ENCODE measurements at places on chromosomes 5 and 9. TPM values are rescaled to one million over a fixed set of nuclear protein-coding genes. Genes with fewer than 3 reads are reported as not detected.

Gene TAL2
- total RNA-seq: not detected

Gene DMRT3
- total RNA-seq: not detected

Gene TNC
- total RNA-seq: 254 TPM

Gene FAM151B
- 0.48 TPM for total RNA-seq

Gene PCDHB4
- total RNA-seq: not detected

Gene SPATA9
- total RNA-seq: not detected

Gene DMGDH
- total RNA-seq: 2.7 TPM

Gene COL15A1
- total RNA-seq: not detected

Gene FUT7
- total RNA-seq: not detected

Gene TRPM3
- not detected for total RNA-seq

Gene SLC46A2
- not detected for total RNA-seq

Gene GRXCR2
- total RNA-seq: not detected

Gene FBP1
- total RNA-seq: not detected

Gene ENTREP1
- total RNA-seq: 0.64 TPM

Gene PPP2R2B
- total RNA-seq: 0.64 TPM

Gene NAA35
- 28.0 TPM for total RNA-seq

Gene RORB
- 0.21 TPM for total RNA-seq

Gene SPATA31D4
- total RNA-seq: not detected

Gene OCLN
- total RNA-seq: 104 TPM

Gene BRINP1
- 0.85 TPM for total RNA-seq

Gene MEIKIN
- not detected for total RNA-seq

Gene GLT6D1
- not detected for total RNA-seq

Gene GABRB2
- total RNA-seq: not detected

Gene NUTM2G
- total RNA-seq: not detected

Gene SCGB3A2
- not detected for total RNA-seq

Gene CXCL14
- total RNA-seq: 1.1 TPM

Gene ANAPC2
- total RNA-seq: 9.6 TPM

Gene PCSK5
- total RNA-seq: 12.5 TPM

Gene NR4A3
- total RNA-seq: not detected

Gene TMEM252
- not detected for total RNA-seq

Gene BAAT
- total RNA-seq: 0.24 TPM

Gene SOHLH1
- total RNA-seq: not detected

Gene SH3GL2
- total RNA-seq: 0.48 TPM

Gene FOXD4L6
- not detected for total RNA-seq

Gene SPINK4
- not detected for total RNA-seq

Gene GABRP
- total RNA-seq: not detected

Gene WDR38
- not detected for total RNA-seq

Gene NEUROG1
- total RNA-seq: not detected

Gene TMEM171
- total RNA-seq: 2.2 TPM

Gene UGT3A1
- 1.4 TPM for total RNA-seq

Gene HTR4
- not detected for total RNA-seq

Gene P4HA2
- total RNA-seq: 324 TPM

Gene TXNDC8
- not detected for total RNA-seq

Gene RIGI
- total RNA-seq: 3.4 TPM

Gene SVEP1
- total RNA-seq: 1.2 TPM

Gene CTNND2
- total RNA-seq: not detected

Gene TENT4A
- total RNA-seq: 6.3 TPM

Gene C6
- total RNA-seq: not detected

Gene NAIF1
- total RNA-seq: 10.1 TPM

Gene PCAT7
- total RNA-seq: under 0.01 TPM

Gene ORM2
- not detected for total RNA-seq
